Muscle of arm (tissue), 14 donors: ENCODE measurements at places on chromosomes 2 and 18.

GRCh38 chr18:3162181-3162580, 57.6 kb downstream of the MYOM1 start:
- DNase-seq: no peak

- DNase-seq: no peak
Observed at GRCh38 chr2:102268510-102269199, 42.7 kb upstream of the IL1RL1 start.

- DNase-seq: no peak
Observed at GRCh38 chr2:178873912-178874311, 66.7 kb upstream of the TTN start.

- DNase-seq: no peak
Observed at GRCh38 chr18:79875931-79876461, 75.5 kb downstream of the SLC66A2 start.

DNA sequence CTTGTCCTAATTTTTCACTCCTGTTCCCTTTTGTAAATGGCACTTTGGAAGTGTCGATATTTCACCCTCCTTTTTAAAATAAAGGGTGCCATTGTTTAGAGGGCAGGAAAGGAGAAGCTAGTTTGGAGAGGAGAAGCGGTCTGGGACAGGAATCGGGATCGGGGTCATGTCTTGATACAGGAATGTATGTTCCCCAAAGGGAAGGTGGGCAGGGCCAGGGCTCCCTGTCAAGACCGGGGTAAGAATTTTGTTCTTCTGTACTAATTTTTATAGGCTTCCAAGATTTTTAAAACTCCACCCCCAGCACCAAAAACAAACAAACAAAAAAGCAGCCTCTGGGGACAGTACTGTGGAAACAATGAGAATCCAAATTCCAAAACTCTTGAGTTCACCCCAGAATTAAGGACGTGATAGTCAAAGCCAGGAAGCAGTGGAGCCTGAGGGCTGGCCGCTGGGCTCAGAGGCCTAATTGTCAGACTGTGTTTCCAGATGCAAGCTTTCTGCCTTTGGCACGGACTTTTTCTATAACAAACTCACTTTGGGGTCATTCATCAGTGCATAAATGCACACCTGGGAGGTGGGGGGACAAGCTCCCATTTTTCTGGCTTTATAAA, 250.4 kb upstream of the SIX2 start:
- peak; percentile 54 for DNase-seq

DNA sequence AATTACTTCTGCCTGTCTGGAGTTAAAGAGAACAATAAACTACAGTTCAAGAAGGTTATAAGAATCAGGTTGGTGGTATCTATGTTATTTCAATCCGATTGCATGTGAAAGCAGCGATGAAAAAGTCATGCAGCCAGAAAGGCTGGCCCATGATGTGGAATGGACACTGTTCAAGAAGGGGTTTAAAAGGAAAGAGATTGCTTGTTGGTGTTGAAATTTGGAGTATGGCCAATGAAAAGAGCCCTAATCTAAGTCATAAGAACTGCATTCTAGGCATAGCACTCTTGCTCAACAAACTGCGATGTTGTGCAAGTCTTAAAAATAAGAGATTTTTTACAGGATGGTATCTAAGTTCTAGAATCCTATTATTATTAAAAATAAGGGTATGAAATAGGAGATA, 61.3 kb downstream of the EFEMP1 start:
- no peak for DNase-seq

GRCh38 chr2:65464604-65465003, 32.2 kb upstream of the SPRED2 start:
- peak; percentile 45 for DNase-seq

- no peak for DNase-seq
Observed at GRCh38 chr2:183872131-183872530, 726.2 kb upstream of the ZNF804A start.

DNA sequence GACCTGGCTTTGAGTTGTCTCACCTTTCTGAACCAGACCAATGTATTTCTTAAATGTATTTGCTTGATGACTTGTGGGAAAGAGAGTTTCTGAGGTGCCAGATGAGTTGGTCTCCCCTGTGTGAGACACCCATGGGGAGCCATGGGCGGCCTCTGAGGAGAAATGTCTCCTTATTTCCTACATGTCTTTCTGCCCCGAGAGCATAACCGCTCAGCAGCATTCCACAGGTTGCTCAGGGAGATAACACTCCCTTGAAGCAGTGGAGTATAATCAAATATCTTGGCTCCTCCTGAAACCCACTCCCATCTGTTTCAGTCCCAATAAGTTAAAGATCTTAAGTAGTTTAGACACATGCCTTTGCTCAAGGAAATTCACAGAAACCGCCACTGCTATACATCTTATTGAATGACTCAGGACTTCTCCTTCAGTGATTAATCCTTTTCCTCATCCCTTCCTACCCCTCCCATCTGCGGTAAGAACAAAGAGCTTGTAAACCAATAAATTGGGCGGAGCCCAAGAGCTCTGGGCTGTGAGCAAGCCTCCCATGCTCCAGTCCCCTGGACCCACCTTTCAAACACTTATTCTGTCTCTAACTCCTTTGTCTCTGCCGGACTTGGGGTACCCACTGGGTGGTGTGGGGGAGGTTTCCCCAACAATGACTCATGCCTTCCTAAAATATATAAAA, 285.5 kb upstream of the LRRTM4 start:
- no peak for DNase-seq

GRCh38 chr2:160207804-160208654, 8.0 kb upstream of the ITGB6 start:
- DNase-seq: no peak

DNA sequence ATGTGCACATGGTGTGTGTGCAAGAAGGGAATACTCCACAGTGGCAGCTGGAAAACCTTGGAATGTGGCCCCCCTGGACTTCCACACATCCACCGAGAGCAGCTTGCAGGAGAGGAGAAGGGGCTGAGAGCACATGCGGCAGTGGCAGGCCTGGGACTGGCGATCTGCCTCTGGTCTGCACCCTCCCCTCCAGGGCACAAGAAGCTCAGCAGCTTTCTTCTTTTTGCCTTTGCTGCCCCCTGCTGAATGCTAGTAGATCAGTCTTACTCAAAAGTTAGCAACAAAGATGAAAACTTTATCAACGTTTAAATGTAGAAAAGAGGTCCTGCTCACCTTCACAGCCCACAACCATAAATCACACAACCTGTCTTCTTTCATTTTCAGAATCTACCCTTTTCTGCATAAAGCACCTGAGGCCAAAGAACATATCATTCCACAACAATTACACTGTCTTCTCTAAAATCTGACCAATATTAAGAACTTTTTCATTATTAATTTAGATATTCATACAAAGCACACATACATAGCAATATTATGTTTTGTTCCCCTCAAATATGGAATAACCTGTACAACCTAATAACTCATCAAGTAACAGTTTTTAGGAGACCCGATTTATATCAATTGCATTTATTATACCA, 34.6 kb downstream of the TGFBRAP1 start:
- DNase-seq: peak; percentile 25

- DNase-seq: no peak
Observed at GRCh38 chr18:26642440-26643348, 94.3 kb upstream of the KCTD1 start.

GRCh38 chr2:178584666-178585065, 104.4 kb downstream of the PLEKHA3 start:
- no peak for DNase-seq

- no peak for DNase-seq
Observed at GRCh38 chr2:163878718-163879117, 142.9 kb upstream of the FIGN start.

- no peak for DNase-seq
Observed at GRCh38 chr18:46322941-46323340, 218.8 kb downstream of the HAUS1 start.

DNA sequence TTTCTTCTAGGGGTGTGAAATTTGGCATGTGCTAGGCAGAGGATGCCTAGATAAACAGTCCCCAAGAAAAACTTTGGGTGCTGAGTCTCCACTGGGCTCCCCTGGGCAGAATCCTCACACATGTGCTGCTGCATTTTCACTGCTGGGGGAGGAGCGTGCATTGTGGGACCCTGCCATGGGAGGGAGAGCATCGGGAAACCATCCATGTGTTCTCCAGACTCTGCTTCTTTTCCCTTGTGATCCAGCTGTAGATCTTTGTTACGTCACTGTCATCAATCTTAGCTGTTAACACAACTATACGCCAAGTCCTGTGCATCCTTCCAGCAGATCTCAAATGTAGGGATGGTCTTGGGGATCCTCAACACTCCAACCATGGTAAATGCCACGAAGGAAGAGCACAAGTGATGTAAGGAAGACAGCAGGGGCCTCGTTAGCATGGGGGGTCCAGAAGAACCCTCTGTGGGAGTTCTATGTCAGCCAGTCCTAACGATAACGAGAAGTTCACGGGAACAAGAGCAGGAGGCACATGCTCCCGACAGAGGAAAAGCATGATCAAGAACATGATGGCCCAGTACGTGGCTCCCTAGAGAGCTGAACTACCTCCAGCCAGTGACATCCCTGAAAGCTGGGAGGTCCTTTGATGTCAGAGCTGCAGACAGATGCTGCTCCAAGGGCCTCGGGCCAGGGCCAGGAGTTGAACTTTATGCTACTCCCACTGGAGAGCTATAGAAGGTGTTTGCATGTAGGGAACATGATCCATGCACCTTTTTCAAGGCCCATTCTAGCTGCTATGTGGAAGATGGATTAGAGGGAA, 41.1 kb upstream of the NPAS2 start:
- no peak for DNase-seq
